ENCODE measurements at places on chromosomes 2 and 18.

DNA sequence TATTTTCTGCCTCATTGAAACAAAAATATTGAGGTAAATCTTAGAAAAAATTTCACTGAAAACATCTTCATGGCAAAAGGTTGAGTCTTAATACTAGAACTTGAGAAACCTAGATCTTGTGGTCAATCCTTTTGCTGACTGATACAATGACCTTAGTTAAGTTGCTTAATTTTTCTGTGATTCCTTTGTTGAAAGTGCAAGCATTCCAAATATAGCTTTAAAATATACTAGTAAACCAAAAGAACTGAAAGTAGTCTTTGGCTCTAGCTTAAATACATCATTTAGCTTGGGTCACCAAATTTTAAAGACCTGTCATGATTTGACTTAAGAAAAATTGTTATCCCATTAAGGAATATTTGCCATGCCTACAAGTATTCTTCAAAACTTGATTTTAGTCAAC, 16.7 kb downstream of the BMP10 start:
- no peak for DNase-seq

GRCh38 chr2:239689410-239689809, 288.6 kb upstream of the HDAC4 start:
- no peak for DNase-seq

DNA sequence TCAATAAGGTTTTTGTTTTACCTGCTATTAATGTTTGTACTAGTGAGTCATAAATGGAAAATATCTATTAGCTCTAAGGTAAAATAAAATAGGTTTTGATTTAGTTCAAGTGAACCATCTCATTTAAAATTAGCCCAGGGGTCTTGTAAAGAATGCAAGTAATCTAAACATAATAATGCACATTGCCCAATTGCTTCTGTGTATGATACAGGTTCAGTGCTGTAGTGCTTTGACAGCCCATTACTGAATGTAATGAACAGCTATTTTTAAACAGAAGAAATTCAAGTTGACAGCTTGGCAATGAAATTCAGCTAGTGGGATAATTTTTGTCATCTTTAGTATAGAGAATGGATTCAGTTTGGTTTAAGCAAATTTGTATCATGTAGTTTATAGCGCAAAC, 91.5 kb downstream of the CAMKMT start:
- no peak for DNase-seq

GRCh38 chr2:130728007-130728454, 839 bp upstream of the GPR148 start:
- DNase-seq: no peak

- no peak for DNase-seq
These were observed 86.6 kb upstream of the ODC1 start for GRCh38 chr2:10534514-10535250.

DNA sequence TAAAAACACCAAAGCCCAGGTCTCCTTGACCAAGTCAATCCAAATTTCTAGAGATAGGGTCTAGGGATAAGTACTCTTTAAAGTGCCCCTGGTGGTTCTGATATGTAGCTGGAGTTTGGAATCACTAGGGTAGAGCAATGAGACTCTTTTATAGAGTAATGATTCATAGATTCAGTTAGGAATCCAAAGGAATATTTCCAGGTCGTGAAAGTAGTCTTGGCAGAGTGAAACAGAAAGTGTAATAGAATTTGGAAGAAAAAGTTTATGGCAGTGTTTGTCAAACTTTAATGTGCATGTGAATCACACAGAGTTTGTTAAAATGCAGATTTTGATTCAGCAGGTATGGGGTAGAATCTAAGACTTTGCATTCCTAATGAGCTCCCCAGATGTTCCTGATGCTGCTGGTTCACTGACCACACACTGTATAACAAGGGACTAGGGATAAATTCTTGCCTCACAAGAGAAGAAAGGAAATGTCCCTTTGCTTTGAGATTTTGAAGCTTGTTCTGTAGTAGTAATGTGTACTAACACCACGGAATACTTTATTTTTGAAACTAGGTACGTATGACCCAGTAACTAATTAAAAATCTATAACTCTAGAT, 1.8 kb downstream of the UPP2 start:
- DNase-seq: no peak

- no peak for DNase-seq
These were observed 381.2 kb downstream of the TXNL1 start for GRCh38 chr18:56257205-56257604.

GRCh38 chr2:137938204-137938603, 26.1 kb upstream of the HNMT start:
- no peak for DNase-seq

GRCh38 chr2:60413814-60414168, 139.7 kb downstream of the BCL11A start:
- DNase-seq: no peak

DNA sequence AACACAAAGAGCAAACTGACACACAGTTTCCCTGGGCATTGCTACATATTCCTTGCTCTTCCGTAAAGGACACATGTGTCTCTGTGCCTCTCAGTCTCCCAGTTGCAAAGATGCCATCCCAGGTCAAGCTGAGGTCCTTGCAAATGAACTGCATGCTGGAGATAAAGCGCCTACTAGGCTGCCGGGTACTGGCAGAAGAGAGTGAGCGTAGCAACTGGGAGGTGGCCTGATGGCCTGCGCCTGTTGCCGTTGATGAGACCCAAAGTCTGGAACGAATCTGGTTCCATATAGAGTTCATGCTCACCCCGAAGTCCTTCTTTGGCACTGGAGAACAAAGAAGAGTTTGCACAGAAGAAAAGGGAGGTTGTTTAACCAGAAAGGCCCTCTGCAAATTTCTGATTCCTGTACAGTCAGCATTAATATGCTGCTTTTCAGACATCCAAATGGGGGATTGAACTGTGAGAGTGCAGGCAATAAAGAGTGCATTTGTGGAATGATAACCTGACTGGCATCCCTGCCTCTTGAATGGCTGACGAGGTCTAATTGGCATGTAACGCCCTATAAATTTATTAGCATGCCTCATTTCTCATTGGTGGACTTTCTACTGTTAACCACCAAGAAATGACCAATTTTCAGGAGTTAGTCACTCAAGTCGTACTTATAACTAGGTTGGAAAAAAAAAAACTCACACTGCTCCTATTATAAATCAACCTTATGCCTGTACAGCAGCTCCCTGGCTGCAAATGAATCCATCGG, 78.7 kb downstream of the GBX2 start:
- no peak for DNase-seq

DNA sequence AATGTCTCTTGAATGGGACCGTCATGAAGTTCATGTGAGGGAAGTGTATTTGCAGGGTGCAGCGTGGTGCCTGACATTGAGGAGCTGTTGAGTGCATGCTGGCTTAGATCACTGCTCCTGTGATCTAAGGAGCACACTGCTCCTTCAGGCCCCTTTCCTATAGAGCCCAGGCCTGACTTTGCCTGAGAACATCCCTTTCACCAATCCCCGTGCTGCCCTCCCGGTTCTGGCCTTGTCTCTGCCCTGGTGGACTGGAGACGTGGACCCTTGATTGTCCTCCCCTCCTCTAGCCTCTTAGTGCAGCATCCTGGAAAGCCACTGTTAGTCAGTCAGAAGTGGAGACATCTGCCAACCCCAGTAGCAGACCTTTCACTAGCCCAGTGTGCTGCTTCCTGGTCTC, 323.6 kb upstream of the HS6ST1 start:
- no peak for DNase-seq

DNA sequence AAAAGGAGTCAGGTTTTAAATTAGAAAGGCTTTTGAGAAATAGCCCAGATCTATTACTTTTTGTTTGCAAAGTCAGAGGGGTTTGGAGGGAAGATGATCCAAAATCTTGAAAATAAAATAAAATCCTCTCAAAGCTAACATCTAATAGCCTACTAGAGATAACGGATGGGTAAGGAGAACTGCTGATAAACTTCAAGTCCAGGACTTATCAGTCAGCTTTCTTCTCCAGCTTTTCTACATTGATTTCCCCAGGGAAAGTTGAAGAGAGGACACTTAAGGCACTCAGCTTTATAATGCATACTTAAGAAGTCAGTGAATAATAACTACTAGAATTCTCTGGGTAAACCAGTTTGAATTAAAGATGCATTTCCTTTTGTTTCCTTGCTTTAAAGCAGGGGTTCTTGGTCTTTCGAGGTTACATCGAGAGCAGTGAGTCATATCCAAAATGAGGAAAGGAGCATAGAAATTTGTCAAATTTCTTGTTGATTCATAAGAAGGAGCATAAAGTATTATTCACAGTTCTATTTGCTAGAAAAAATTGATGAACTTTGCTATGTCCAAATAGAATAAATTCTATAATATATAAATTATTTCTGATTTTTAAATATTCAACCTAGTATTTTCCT, 43.2 kb upstream of the ITPRID2 start:
- no peak for DNase-seq

GRCh38 chr2:29080886-29081743, 6.8 kb upstream of the PCARE start:
- no peak for DNase-seq

GRCh38 chr2:113209011-113209645, 35.4 kb downstream of the PSD4 start:
- no peak for DNase-seq

GRCh38 chr2:149954981-149955600, 367.5 kb upstream of the MMADHC start:
- DNase-seq: no peak

- DNase-seq: no peak
These were observed 38.8 kb downstream of the PPP4R1 start for GRCh38 chr18:9575558-9575957.

- no peak for DNase-seq
These were observed 47.5 kb downstream of the ARID5A start for GRCh38 chr2:96584017-96584416.

DNA sequence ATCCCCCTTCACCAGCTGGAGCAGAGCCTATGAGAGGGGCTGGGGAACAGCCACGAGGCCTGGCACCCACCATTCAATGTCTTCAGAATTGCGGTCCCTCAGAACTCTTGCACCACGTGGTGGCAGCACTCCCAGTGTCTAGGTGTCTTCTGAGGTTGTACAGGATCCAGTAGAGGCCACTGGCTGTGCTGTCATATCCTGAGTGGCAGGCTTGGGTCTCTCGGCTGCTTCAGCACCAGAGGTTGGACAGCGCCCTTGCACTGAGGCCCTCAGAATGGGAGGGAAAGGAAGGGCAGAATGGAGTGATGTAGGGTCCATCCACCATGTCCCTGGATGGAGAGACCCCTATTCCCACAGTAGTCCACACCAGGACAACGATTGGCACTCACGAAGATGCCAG, 112.0 kb upstream of the TEKT4 start:
- DNase-seq: no peak

DNA sequence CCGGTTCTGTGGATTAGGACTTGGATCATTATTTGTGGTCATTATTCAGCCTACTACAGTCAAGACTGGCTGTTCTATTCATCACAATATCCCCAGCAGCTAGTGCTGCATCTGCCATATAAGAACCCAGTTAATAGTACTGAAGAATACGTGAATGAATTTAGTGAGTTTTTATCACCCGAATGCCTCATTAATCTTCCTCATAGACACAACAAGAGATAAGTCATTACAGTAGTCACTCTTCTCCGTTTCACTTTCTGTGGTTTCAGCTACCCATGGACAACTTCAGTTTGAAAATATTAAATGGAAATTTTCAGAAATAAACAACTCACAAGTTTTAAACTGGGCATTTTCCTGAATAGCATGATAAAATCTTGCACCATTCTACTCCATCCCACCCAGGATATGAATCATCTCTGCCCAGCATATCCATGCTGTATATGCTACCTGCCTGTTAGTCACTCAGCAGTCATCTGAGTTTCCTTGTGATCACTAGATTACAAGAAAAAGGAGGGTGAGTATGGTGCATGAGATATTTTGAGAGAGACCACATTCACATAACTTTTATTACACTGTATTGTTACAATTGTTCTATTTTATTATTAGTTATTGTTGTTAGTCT, 363.7 kb upstream of the CHAC2 start:
- DNase-seq: no peak

DNA sequence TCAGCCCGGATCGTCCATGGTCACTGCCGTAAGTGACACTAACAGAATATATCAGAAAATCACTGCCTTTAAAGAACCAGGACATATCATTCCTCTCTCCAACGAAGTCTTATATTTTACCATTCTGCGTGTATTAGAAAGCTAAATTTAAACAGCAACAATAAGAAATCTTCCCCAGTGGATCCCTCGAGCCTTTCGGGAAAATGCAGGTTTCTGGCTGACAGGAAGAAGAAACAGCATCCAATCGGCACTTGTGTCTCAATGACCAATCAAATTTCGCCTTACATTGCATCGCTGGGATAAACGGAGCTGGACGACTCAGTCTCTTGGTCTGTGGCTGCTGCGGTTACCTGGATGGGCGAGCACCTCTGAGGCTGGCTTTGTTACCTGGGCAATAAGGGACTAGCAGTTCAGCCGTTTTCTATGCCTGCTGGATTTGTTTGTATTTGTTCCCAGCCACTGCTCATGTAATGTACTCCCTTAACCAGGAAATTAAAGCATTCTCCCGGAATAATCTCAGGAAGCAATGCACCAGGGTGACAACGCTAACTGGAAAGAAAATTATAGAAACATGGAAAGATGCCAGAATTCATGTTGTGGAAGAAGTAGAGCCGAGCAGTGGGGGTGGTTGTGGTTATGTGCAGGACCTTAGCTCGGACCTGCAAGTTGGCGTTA, at the start of gene DUSP19:
Gene DUSP19, plus strand, starts transcription at position 284 of the 675 bp plus-strand sequence. Its CDS starts 187 bp downstream, at position 471.
- peak; percentile 90 for DNase-seq

DNA sequence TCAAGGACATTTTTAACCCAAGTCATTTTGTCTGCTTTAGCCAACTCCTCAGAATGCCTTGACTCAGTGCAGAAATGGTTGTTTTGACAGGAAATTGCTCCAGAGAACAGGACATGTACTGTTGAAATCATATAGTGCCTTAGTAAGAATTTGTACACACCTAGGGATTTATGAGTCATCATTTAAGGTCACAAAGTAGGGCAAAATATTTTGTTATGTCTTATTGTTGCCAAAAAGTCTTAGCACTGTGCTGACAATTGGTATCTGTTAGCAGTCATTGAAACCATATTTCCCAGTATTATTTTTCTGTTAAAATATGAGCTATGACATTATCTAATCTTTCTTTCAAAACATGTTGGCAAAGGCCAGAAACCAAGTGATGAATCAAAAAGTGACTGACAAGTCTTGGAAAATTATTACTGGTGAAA, 104.5 kb downstream of the OSBPL6 start:
- no peak for DNase-seq

DNA sequence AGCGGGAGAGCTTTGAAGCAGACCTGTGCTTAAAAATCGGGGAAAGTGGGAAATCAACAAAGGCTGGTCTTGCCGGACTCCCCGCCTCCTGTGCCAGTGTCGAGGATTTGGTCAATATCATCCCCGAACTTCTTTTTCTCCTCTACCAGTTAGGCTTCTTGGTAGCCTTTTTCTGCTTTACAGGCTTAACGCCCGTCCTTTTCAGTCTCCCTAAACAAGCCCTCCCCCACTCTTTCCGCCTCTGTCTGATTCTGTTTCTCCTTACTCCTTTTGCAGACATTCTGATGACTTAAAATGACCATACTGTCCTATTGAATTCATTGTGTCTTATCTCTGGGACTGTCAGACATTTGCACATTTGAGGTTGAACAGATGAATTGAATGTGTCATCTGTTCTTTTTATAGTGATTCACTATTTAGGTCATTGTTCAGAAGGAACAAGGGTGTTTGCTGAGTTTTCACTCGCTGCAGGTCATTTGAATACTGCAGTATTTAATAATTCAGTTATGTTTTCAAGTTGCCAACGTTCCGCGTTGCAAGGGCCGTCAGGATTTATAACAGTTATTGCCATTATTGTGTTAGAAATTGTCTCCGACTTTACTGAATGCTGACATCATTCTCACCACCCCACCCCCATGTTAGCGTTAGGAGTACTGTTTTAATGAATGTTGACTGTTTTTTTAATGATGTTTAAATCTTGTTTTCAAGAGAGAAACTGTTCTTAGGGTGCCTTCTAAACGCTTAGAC, 1.1 kb downstream of the ITGAV start:
- DNase-seq: peak; percentile 3

GRCh38 chr18:38494065-38494464, 928.5 kb upstream of the CELF4 start:
- no peak for DNase-seq

Data from NCI-H1105 (cell line).